ENCODE measurements at places on chromosomes 13 and 19.

DNA sequence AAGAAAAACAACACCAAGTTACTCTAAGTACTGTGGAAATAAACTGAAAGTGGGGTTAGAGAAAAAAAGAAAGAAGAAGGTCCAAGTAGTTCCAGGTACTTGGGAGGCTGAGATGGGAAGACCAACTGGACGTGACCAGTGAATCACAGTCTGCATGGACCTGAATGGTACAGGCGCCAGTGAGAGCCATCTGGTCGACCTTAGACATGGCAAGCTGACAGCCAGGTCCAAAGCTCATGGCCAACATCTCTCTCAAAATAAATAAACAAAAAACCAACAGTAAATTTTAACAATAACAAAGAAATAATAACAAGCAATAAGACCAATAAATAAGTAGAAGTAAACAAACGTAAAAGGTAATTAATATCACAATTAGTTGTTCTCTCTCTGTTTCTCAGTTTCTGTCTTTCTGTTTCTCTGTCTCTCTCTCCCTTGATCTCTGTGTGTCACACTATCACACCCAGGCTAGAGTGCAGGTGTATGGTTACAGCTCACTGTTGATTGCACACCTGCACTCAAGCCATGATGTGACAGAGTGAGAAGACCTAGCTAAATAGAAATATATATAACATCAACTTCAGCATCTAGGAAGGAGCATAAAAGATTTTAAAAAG, 31.6 kb upstream of the ZNF724 start:
- DNase-seq, result no peak

GRCh38 chr13:101452519-101453485, at the start of gene ITGBL1:
Gene ITGBL1 (plus strand): TSS chr13:101452675. CDS start chr13:101452834, 159 bp downstream.
- no peak for DNase-seq

GRCh38 chr19:811506-812048, 10.2 kb downstream of the PLPPR3 start:
- no peak for DNase-seq

DNA sequence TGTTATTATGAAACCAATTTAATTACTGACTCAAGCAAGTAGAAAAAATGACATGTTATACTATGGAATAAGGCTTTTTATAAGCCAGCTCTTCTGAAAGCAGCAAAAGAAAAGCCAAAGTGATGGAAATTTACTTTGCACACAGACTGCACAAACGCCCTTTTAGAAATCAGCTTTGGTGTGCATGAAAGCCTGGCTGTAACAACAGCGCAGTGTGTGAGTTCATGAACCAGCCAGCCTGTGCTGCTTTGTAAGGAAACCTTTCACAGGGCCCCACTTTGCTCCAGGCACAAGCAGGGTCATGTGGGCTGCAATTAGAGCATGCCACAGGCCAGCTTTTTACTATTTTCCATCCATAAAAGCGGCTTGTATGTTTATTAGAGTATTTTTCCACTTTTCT, 13.6 kb upstream of the IFT88 start:
- DNase-seq, result no peak

DNA sequence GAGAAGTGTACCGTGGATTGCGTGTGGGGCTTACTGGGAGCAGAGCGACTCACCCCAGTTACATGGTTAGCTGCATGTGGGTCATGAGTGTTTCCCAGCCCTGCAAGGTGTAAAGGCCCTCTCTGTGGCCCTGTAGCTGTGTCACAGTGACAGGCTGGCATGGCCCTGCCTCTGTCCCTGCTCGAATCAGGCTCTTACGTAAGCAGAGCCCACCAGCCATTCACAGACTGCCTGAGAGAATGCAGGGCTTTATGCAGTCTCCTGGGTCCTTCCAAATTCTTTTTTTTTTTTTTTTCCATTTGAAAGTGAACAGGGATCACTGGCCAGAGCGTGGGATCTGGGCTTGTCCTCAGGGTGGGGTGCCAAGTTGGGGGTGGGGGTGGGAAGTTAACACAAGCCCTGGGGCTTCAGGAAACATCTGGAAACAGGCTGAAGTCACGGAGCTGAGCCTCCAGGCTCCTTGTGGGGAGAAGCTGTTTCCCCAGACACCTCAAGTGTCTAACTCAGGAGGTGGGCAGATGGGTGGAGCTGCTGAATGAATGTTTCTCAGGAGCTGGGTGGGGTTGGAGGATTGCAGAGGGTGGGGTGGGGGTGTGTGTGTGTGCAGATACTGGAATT, 13.4 kb downstream of the TECR start:
- DNase-seq, result no peak

DNA sequence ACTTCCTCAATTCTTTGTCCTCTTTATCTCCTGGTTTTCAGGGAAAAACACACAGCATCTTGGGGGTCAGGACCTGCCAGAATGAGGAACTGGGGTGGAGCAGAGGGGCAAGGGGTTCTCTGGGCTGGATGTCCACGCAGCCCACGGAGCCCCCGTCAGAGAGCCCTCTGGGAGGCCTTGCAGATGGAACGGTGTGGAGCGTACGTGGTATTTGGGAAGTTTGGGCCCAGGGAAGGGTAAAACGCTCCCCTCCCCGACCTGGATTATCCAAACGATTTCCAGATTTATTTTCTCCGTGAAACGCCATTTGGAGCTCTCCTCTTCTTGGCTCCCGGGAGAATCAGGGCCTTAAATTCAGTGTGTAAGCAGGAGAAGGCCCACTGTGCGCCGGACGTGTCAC, 51.7 kb upstream of the ZNF536 start:
- DNase-seq, result no peak

GRCh38 chr13:45879666-45880065, 28.1 kb upstream of the SIAH3 start:
- DNase-seq, result no peak

GRCh38 chr19:18000480-18000914, 7.5 kb upstream of the ARRDC2 start:
- no peak for DNase-seq

- no peak for DNase-seq
These were observed 4.8 kb upstream of the FBXL3 start for GRCh38 chr13:77031656-77032243.

GRCh38 chr19:16714702-16715287, 4.9 kb upstream of the NWD1 start:
- peak; percentile 6 for DNase-seq

- DNase-seq, result no peak
These were observed 868.9 kb upstream of the SLC10A2 start for GRCh38 chr13:103935117-103935516.

DNA sequence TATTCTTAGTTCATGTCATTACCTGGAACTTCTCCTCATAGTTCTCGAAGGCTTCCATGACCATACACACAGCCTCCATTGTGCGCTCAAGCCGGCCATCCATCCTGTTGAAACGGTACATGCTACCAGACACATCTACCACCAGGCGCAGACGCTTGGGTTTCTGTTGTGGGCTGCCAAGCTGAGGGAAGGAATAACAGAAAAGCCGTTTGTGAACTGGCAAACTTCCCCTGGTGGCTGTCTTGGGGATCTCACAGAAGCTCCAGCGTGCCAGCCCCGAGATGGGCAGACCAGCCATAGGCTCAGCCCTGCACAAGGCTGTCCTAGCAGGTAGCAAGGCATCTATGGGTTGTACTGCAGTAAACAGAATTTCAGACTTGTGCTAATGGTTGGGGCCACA, 130.1 kb downstream of the RGCC start:
- no peak for DNase-seq

GRCh38 chr13:77544355-77544754, 8.8 kb downstream of the SCEL start:
- DNase-seq, result no peak

DNA sequence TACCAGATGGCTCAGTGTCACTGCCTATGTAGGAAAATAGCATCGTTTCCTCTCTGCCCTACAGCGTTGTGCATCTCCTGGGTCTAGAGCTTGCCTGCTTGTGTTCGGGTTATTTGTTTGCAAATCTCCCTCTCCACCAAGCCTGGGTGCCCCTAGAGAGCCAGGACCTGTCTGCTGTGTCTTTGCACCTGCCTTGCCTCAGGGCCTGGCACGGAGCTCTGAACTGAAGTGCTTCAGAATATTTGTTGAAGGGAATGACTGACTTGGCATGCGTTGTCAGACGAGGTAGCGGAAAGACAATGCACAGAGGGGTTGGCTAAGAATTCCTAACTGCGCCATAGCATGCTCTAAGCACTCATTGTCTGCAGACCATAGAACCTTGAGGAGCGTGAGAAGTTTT, 263.4 kb downstream of the FGF9 start:
- no peak for DNase-seq

GRCh38 chr19:47124937-47125668, 5.5 kb upstream of the SAE1 start:
- no peak for DNase-seq

DNA sequence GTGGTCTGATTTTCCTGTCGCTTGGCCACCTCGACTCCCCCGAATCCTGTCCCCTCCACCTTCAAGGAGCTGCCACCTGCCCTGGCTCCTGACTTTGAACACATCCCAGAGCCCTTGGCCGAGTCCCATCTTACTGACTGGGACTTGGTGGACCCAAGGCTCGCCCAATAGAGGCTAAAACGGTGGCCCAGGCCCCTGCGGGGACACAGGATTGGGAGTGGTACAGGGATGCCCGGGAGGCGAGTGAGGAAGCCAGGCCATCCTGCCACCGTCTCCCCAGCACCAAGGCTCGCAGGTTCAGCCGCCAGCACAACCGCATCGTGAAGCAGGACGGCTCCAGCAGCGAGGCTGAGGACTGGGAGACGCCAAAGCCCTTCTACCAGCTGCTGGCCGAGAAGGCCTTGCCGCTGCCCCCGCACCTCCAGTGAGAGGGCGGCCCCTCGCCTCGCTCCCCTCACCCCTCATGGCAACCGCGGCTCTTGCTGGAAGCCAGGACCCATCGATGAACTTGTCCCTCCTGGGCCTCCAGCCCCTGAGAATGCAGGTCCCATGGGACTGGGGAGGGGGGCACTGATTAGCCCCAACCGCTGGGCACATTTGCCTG, 5.3 kb downstream of the SIX5 start:
- DNase-seq, result no peak

GRCh38 chr13:73492811-73493210, 434.0 kb downstream of the KLF5 start:
- no peak for DNase-seq

- DNase-seq, result no peak
These were observed 1.9 kb downstream of the CBARP start for GRCh38 chr19:1235625-1236538.

DNA sequence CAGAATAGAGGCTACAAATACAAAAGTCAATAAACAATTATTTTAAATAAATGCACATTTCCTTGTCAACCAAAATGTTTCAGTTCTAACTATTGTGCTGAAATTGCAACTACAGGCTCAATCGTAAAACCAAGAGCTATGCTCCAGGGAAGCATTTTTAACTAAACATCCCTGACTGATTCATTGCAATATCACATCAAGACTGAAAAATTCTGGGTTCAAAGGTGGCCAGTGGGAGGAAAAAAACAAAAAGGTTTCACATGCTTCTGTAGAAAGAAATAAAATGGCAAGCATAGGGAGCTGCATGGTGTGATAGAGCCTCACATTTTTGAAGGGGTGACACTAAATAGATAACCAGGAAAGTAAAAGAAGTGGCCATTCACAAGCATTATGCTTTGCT, 862.8 kb downstream of the PCDH9 start:
- DNase-seq, result no peak

Measured in stimulated activated CD4-positive, alpha-beta T cell treated with anti-CD3 and anti-CD28 coated beads, Interleukin-1b, Interleukin-23, amount 100 ng/mL, for 1 hour (primary cell).